CD4-positive, alpha-beta T cell treated with Interleukin-17A for 4 hours (primary cell): ENCODE measurements at places on chromosomes 6 and 20.

DNA sequence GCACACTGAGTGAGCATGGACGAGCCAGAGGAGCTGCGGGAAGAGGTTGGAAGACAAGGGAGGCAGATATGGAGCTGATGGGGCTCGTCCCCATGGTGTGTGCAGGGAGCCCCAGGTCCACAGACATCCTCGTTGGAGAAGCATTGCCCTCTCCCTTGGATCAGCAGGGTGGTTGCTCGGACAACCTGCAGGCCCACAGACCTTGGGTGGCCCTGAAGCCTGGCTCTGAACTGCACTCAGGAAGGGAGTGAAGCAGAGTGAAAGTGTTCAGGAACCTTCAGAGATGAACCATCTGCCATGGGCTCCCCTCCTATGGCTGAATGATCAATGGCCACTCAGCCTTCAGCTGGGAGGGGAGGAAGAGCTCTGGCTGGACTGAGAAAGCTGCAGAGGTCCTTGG lies 43.3 kb upstream of the LRFN2 start:
- DNase-seq = no peak

GRCh38 chr6:8218861-8219260 lies 116.5 kb upstream of the EEF1E1 start:
- DNase-seq = no peak

- no peak for DNase-seq
Measured at GRCh38 chr6:43728586-43728985, 41.0 kb upstream of the MRPS18A start.

- DNase-seq = peak; percentile 73
Measured at GRCh38 chr6:73695619-73696421, at the start of gene CD109. CD109 (plus strand) TSS chr6:73696203; CDS start chr6:73696216, 13 bp downstream.

- DNase-seq = no peak
Measured at GRCh38 chr6:82080767-82081166, 166.8 kb downstream of the IBTK start.

GRCh38 chr6:142856624-142857232 lies 88.2 kb downstream of the HIVEP2 start:
- peak; percentile 38 for DNase-seq

- DNase-seq = no peak
Measured at GRCh38 chr6:133769463-133769862, 119.5 kb upstream of the TCF21 start.

DNA sequence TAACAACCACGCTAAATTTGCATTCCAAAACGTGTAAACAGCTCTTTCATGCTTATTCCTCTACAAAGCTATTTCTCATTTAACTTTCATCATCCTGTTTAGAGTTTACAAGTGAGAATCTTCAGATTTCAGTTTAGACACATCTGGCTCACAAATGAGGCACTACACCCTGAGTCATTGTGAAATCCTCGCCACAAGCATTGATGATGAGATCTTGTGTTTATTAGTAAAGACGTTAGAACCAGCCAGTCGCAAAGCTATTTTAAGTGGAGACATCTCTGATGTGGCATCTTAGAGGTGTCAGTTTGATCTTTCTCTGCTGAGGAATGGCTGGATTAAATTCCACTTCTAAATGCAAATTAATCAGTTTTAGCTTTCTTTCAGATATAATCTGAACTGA lies 8.3 kb upstream of the ISM1 start:
- no peak for DNase-seq

- no peak for DNase-seq
Measured at GRCh38 chr20:41006936-41007474, 21.6 kb upstream of the TOP1 start.

DNA sequence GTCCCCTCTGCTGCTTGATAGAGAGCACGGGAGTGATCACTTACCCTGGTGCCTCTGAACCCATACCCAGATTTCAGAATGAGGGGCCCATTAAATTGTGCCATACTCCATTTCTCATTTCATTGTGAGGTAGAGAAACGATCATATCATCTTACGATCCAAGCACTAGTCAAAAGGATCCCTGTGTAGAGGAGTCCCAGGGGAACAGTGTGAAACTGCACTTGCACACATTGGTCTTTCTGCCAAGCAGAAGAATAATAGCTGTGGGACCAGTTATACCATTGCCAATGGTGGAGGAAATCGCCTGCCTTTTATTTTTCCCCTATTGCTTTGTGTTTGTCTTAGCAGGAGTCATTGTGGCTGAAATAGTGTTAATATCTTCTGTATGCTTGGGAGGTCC lies 161.9 kb downstream of the FARS2 start:
- no peak for DNase-seq

GRCh38 chr6:15674690-15675386 lies 12.0 kb upstream of the DTNBP1 start:
- no peak for DNase-seq

GRCh38 chr20:37992802-37993409 lies 40.4 kb downstream of the TTI1 start:
- DNase-seq = peak; percentile 33

- peak; percentile 29 for DNase-seq
Measured at GRCh38 chr6:118509009-118509617, 39.0 kb upstream of the PLN start.

DNA sequence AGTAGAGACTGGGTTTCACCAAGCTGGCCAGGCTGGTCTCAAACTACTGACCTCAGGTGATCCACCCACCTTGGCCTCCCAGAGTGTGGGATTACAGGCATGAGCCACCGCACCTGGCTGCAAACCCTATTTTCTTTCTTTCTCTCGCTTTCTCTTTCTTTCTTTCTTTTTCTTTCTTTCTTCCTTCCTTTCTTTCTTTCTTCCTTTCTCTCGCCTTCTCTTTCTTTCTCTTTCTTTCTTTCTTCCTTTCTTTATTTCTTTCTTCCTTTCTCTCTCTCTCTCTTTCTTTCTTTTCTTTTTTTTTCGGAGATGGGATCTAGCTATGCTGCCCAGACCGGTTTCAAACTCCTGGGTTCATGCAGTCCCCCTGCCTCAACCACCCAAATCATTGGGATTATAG lies 47.0 kb upstream of the TGM3 start:
- no peak for DNase-seq

GRCh38 chr6:30260036-30260504 lies 46.9 kb upstream of the TRIM26 start:
- peak; percentile 30 for DNase-seq

GRCh38 chr20:61118429-61119224 lies 133.4 kb upstream of the CDH4 start:
- no peak for DNase-seq

- DNase-seq = no peak
Measured at GRCh38 chr6:138991206-138991605, 3.2 kb upstream of the REPS1 start.

DNA sequence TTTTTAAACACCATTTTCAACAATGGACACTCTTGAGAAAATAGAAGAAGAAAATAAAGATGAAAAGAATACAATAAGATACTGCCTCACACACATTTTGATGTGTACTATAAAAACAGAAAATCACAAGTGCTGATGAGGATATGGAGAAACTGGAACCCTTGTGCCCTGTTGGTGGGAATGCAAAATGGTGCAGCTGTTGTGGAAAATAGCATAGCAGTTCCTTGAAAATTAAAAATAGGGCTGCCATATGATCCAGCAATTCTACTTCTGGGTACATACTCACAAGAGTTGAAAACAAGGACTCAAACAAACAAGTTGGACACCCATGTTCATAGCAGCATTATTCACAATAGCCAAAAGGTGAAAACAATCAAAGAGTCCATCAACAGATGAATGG lies 173.0 kb downstream of the KIF16B start:
- DNase-seq = no peak

- no peak for DNase-seq
Measured at GRCh38 chr20:14497004-14497403, 159.6 kb upstream of the FLRT3 start.
